Liver (tissue), 10 donors: ENCODE measurements at places on chromosomes 1 and 21.
A peak's percentile ranks its signal among the peaks of the same experiment; 100 is the strongest.

GRCh38 chr1:17925290-17926237 lies 170.4 kb downstream of the ACTL8 start:
- no peak for DNase-seq

DNA sequence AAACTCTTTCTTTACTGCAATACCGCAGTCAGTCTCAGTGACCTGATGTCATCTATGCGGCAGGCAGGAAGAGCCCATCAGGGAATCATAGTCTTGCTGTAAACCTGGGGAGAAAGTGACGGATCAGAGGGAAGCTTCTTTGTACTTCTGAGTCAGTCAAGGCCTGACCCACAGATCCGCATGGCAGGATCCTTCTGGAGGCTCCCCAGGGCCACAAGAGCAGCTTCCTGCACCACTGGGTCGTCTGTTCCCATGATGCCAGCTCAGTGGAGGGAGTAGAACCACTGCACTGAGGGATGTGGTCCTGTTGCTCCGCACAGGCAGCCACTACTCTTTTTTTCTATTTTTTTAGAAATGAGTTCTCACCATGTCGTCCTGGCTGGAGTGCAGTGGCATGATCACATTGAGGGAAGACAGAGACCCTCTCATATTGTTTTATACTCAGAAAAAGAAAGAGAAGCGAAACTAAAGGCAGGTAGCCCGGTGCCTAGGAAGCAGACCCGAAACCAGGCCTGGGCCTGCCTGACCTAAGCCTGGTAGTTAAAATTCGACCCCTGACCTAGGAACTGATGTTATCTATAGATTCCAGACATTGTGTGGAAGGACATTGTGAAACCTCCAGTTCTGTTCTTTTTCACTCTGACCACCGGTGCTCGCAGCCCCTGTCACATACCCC lies 6.3 kb upstream of the ERVH48-1 start:
- no peak for DNase-seq

DNA sequence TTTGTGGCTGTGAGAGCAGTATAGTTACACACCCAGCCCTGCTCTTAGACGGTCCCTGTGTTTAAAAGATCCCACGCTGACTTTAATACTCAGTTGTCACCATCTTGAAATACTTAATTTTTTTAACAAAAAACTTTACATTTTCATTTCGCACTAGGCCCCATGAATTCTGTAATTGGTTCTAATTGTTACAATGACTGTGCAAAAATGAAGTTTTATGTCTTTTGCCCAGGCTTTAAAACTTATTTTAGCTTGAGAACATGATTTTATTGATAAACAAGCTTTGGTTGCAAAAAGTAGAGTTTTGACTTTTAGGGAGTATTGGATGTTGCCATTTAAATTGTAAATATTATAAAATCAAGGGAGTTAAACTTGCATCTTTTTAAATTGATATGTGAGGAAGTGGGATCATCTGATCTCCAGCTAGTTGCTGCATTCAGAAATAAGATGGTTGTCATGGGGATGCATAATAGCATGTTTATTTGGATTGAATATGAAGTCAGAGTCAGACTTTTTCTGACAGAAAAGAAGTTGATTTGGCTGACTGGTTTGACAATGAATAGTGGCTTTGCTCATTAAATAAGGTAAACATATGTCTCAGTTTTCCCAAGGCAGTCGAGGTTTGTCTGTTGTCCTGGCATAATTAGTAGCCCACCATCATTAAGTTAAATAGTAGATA lies 23.0 kb upstream of the CRP start:
- DNase-seq: no peak

DNA sequence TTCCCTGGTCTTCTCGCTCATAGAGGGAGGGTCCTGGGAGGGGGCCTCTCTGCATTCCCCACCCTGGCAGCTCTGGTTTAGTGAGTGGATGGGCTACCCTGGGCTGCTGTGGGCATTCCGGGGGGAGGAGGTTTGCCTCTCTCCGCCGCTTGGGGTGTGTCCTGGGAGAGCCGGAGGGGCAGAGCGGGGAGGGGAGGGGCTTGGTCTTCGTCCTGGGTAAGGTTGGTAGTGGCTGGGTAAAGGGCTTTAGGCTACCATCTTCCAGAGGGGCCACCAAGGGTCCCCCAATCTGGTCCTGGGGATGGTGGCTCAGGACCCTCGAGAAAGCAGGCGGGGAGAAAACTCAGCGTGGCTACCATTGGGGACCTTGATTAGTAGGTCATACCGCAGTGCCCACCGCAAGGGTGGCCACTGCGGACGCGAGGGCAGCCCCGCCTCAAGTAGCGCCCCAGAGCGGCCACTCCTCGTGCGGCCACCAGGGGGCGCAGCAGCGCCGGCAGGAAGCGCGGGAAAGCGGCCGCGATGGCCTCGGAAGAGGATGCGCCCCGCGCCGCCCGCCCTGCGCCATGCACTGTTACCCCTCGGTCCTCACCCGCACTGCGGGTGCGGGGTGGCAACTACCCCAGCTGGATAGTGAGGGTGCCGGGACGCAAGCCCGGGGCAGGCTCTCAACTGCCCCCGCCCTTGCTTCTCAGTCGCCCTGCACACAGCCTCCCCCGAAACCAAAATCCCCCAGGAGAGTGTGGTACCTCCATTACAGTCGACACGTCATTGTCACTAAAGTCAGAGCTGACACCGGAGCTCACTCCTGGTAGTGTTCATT lies 44.1 kb upstream of the SLC25A33 start:
- peak; percentile 73 for DNase-seq

- no peak for DNase-seq
These were observed 84.2 kb upstream of the SLC2A1 start for GRCh38 chr1:43042773-43043457.

- DNase-seq: no peak
These were observed 65.5 kb downstream of the SCCPDH start for GRCh38 chr1:246789454-246790339.

DNA sequence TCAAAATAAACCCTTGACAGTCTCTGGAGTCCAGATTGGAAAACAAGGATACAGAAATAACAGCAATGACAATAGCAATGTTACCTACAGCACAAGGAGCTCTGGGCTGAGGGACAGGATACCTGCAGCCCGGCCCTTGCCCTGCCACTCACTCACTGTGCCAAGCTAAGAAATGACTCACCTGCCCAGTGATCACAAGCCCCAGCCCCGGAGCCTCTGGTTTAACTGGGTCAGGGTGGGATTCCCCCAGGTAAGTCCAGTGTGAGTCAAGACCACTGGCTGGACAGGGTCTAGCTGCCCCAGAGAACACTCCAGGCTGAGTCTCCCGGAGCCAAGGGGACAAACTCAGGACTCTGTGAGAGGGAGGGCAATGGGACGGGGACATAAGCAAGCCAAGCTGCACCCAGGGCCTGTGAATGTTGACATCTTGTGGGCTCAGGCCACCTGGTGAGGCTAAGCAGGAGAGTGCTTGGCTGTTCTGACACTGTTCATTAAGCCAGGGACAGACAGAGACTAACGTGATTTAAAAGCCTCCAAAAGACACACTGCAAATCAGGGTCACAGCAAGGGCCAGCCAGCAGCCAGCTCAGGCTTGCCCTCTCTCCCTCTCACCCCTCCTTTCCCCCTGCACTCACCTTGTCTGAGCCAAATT lies 64.1 kb downstream of the MIS18A start:
- no peak for DNase-seq

- no peak for DNase-seq
These were observed 250.8 kb upstream of the KIAA0040 start for GRCh38 chr1:175443332-175443731.

DNA sequence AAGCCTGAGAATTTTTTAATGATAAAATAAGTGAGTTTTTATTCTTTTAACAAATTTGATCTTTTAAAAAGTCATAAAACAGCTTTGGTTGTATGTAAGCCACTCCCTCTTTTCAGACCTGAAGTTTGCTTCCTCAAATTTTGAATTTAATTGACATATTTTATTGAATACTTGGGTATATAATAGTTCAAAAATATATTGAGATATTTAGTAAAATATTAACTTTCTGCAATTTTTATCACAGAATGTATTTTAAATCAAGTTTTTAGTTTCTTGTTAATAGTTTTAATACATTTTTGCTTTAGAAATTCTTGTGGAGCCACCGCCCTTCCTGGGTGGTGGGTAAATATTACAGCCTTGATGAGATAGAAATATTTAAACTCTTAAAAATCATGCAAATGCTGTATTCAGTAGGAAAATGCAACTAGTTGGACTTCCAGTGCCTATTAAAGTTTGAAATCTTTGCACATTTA lies 867 bp downstream of the PTPRC start:
- no peak for DNase-seq

DNA sequence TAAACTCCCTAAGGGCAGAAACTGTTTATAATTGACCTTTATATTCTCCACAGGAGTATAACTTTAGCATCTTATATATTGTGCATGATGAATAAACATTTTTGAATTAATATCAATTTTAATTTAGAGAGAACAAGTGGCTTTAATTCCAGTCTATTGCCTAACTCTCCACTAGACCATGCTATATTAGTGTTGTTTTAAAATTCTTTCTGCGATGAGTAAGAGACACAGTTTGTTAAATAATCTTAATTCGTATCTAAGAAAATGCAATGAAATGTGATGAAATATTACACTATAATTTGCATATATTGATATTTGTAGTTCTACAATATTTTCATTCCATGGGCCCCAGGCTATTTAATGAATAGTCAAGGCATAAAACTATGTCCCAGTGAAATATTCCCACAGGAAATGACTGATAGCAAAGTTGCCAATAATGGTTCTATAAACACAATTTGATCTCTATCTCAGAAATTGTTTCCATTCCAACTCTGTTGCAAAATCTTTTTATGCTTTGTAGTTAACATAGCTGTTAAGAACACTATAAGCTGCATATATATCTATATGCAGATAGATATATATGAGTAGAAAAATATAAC lies 2.9 kb upstream of the SYDE2 start:
- no peak for DNase-seq

DNA sequence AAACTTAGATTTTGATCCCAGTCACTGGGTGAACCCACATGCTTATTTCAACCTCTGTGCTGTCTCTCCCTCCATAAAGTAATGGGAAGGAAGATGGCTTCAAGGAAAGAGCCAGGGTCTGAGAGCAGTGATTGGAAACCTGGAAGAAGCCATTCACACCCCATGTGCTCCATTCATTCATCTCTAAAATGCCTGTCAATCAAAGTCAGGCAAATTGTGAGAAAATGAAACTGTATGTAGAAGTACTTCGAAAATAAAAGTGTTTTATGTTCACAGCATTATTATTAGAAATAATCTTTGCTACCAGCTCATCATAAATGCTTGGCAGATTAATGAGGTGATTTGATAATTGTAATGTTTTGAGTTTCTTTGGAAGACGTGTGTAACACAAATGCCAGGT lies 61.0 kb downstream of the ACP6 start:
- no peak for DNase-seq

GRCh38 chr1:204340081-204340889 lies 19.4 kb downstream of the PLEKHA6 start:
- DNase-seq: no peak

GRCh38 chr1:219189021-219189824 lies 15.5 kb downstream of the LYPLAL1 start:
- no peak for DNase-seq

GRCh38 chr1:246794828-246795671 lies 70.8 kb downstream of the SCCPDH start:
- DNase-seq: no peak

DNA sequence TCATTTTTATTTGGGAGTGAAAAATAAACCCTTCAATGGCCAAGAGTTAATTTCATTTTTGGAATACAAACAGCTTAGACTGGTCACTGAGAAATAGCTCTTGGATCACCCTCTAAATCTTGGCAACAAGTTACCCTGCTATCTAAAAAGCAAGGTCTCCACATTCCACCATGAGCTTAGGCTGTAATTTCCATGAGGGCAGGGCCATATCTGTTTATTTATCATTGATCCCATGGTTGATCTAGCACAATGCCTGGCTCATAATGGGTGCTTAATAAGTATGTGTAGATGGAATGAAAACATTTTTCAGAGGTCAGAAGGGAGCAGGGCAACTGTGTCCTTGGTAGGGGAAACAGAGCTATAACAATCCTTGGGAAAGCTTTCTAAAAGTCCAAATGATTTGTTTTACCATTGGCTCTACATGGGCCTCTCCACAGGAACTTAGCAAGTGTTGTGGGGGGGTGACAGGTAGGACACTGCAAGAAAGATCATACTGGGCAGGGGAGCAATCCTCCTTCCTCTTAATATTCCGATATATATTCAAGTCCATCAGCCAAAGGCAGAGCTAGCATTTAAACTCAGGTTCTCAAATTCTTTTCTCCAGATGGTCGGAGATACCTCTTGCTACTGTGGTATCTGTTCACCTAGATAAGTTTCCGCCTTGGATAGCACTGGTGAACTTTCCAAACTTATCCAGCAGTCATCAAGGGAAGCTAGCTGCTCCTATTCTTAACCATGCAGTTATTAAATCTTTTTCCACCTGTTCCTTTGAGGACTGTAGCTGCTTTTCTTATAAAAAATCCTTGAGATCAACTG lies 53.1 kb upstream of the PTCH2 start:
- DNase-seq: no peak

- no peak for DNase-seq
These were observed 18.5 kb downstream of the LRRC41 start for GRCh38 chr1:46284597-46285564.

DNA sequence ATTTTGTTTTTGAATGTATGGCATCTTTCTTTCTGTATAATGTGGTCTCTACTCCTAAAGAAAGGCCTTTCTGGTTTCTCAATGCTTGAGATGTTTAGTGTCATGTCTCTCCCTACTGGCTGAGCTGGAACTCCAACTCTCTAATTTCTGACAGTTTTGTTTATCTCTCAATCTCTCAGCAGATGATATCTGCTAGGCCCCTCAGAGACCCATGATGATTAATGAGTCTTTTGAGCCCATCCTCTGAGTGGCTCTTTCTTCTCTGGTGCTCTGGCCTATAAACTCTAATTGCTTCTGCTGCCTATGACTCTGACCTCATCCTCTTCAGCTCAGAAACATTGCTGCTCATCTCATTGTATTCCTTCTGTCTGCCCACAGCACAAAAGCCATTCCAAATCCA lies 46.6 kb downstream of the CRB1 start:
- DNase-seq: no peak

DNA sequence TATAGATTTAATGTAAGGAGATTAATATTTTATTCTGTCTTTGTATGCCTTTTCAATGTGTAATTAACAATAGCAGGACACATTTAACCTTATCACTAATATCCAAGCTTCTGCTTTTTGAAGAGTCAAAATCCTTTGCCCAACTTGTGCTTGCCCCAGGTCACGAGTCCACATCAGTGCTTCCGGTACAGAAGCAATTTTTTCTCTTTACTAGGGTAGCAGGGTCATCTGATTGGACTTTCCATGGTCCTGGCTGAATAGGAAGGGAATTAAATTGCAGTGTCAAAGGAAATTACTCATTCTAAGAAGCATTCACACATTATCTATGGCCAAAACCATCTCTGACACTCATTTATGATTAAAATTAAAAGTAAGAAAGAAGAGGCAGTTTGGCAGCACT lies 460.5 kb upstream of the ADGRL2 start:
- no peak for DNase-seq

- no peak for DNase-seq
These were observed 50.9 kb downstream of the VANGL2 start for GRCh38 chr1:160451119-160451858.

- no peak for DNase-seq
These were observed 42.2 kb downstream of the TTC13 start for GRCh38 chr1:230936475-230936874.

- no peak for DNase-seq
These were observed 5.6 kb downstream of the EPS8L3 start for GRCh38 chr1:109757936-109758786.

- no peak for DNase-seq
These were observed 187.3 kb downstream of the VAV3 start for GRCh38 chr1:107777664-107778047.
